ENCODE measurements at places on chromosomes 13 and 19.
A peak's percentile ranks its signal among the peaks of the same experiment; 100 is the strongest.

- DNase-seq = no peak
These were observed 55.4 kb downstream of the SACS start for GRCh38 chr13:23377983-23378632.

GRCh38 chr19:5086230-5086629 is 117.3 kb downstream of the KDM4B start:
- DNase-seq = no peak

DNA sequence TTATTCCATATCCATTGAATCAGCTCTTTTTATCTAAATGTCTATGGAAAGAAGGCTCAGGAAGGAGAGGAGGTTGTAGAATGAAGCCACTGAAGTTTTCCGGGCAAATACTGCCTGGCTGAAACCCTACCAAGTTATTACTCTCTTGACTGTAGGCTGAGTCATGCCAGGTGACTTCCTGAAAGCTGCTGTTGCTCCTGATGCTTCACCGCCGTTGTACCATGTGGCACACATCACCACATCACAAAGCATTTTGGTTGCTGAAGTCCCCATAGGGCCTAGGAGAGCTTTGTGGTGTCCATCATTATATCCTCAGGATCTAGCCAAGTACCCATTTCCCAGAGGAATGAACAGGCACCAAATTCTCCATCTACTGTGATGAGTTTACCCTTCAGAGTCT is 11.1 kb upstream of the TDRD12 start:
- DNase-seq = no peak

GRCh38 chr13:32039528-32039927 is 8.0 kb downstream of the FRY start:
- DNase-seq = no peak

DNA sequence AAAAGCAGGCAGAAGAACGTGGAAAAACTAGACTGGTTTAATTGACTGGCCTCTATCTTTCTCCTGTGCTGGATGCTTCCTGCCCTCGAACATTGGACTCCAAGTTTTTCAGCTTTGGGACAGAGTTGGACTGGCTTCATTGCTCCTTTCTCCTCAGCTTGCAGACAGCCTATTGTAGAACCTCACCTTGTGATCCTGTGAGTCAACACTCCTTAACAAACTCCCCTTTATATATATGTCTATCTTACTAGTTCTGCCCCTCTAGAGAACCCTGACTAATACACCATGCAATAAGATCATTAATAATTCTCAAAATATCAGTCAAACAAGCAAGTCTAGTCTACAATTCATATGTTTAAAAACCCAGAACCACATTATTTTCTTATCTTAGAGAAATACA is 662.4 kb downstream of the TBC1D4 start:
- DNase-seq = no peak

DNA sequence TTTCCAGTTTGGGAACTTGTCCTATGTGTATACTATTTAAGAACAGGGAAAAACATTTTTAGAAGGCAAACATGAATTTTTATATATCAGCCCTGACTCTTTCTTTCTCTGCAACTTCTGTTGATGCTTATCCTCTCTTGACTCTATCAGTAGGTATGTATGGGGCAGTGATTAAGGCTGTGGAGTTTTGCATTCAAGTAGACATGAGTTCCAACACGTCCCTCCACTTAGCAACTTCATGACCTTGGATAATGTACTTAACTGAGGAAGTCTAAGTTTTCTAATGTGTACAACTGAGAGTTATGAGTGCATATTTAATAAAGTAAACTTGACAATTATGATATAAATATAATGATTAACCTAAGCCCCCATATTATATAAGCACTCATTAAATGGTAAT is 414.6 kb downstream of the TDRD3 start:
- DNase-seq = no peak

DNA sequence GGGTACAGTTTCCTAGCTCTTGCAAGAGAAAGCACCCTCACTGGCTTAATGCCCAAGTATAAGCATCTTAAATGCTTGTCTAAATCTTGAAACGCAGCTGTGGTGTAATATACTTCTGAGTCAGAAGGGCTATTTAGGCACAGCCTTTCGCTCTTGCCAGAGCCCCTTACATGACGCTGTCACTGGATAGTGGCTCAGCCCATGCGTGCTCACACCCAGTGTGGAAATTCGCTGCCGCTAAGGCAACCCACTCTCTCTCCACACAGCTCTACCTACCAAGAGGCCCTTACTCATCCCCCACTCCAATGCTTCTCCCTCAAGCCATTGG is 24.0 kb downstream of the UQCRFS1 start:
- DNase-seq = no peak

DNA sequence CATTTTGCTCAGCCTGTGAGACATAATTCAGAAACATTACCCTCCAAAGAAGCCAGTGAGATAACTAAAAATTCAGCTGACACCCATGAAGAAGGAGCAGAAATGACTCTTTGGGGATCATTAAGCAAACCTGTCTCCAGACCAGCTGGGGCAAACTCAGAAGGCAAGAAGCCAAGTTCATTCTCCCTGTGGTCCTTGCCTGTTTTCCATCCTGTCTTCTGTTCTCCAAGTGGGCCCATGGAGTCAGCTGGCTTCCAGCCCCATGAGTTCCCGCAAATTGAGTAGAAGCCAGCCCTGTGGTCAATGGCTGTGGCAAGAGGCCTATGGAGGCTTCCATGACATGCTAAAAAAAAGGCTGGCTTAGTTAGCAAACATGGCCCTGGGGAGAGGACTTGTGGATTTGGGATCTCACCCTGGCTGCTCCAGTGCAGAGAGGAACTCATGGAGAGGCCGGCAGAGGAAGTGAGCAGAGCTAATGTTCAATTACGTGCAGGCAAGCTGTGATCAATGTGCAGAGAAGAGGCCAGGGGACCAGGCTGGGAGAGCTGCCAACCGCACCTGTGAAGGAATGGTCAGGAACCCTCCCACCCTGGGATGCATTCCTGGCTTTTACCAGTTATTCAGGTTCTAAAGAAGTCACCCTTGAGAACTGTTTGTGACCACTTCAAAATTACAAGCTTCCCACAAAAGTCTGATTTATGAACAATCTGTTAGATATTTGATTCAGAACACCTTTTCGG is 229.1 kb downstream of the TSHZ3 start:
- DNase-seq = no peak

- DNase-seq = no peak
These were observed 64.9 kb downstream of the GADD45B start for GRCh38 chr19:2540646-2541454.

DNA sequence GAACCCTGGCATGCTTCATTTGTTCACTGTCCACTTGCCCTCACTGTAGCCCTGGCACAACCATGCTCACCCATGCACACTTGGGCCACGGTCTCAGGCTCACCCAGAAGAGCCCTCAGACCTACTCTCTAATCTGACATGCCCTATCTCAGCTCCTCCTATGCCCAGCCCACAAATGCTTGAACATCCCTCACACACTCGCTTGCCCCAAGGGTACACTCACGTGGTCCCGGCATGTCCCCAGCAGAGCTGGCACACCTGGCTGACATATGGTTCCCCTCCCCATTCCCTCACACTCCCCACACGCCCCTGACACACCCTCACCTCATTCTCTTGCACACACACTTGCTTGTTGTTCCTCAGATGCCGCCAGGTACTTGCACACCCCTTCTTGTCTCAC is 55.7 kb downstream of the MAP4K1 start:
- DNase-seq = no peak

GRCh38 chr13:36345438-36346221 is 564 bp downstream of the SPART start:
- DNase-seq = peak; percentile 42

GRCh38 chr13:58666331-58666730 is 1034.8 kb downstream of the PCDH17 start:
- DNase-seq = no peak

DNA sequence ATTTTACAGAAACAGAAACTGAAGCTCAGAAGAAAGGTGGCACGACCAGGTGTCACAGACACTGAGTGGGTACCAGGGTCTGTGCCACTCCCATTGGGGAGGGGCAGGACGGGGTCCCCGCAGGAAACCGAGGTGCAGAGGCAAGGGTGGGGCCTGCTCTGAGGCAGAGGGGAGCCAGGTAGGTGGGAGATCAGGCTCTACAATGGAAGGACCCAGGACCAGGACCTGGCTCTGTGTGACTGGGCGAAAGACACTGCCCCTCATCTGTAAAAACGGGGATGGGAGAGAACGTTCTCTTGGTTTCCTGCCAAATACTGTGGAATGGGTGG is 2.8 kb downstream of the PTGIR start:
- no peak for DNase-seq

DNA sequence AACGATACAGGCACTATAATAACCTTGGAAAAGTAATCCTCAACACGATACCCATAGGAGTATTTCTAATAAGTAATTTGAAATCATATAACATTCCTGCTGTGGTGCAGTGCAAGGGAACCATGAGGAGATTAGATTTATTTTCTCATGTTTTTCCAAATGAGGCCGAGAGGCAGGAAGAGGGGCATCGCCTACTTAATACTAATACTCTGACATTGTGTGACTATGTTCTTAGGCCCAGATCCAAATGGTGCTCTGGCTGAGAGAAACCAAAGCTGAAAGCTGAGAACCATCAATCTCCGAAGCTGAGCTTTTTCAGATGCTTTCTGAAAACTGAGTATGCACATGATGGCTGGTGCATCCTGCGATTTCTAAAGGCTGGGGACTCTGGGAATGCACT is 248.0 kb upstream of the MAB21L1 start:
- DNase-seq = no peak

DNA sequence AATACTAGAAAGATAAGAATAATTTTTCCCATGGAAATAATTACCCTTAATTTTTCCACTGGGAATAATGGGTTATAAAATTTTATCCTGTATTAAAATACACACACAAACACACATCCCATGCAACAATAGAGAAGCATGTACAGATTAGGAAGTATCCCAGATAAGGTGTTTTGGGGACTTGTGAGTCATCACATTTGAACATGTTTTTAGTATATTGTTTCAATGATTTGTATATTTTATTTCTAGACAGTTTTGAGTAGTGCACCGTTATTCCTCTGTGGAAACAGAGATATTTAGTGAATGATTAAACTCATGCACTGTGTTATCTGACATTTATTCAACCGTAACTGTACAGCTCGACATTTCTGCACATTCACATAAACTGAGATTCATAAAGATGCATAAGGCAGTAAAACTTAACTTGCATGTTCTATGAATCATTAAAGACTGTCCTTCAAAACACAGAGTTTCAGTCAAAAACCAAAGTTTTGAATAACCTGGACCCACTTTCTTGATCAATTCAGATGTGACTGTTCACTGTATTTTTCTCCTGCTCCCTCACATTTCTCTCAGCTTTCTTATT is 30.1 kb downstream of the KLF12 start:
- DNase-seq = no peak

DNA sequence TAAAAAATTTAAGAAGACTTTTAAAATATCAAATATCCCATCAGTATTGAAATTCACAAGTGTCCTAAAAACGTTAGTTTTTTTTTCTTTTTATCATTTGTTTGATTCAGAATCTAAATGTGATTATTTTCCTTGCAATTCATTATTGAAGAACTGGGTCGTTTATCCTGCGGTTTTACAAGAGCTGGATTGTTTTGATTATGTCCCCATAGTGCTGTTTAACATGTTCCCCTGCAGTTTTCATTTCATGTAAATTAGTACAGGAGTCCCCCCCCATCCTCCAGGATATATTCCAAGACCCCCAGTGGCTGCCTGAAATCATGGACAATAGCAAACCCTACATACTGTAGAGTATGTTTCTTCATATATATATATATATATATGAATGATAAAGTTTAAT is 105.7 kb downstream of the KCTD15 start:
- no peak for DNase-seq

- DNase-seq = no peak
These were observed 52.7 kb upstream of the TEX29 start for GRCh38 chr13:111267784-111268183.

DNA sequence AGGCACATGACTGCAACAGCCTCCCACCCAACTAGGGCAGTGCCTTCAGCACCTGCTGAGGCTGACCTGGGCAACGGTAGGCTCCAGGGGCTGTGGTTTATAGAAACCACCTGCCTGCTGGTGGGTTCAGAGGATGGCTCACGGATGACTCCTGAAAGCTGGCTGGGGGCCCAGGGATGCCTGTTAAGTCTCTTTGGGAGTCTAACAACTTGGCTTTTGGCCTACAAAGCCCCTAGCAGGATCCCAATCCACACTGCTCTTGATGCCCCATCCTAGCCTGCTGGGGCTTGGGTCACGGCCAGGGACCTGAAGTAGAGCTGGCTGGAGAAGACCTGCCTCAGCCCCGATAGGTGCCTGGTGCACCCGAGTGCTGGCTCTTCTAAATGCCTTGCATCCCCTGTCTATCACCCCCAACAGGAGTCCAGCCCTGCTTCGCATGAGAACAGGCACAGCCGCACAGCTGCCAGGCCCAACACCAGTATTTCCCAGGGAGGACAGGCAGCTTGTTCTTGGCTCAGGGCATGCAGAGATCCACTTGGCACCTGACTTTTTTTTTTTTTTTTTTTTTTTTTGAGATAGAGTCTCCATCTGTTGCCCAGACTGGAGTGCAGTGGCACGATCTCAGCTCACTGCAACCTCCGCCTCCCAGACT is 9.1 kb upstream of the EPHX3 start:
- DNase-seq = no peak

- DNase-seq = no peak
These were observed 2.3 kb upstream of the PSPN start for GRCh38 chr19:6378041-6378440.

- DNase-seq = no peak
These were observed 737.5 kb upstream of the SLITRK5 start for GRCh38 chr13:86933676-86934075.

All from omental fat pad (tissue), 4 donors.